ENCODE measurements at places on chromosomes 2 and 18.

DNA sequence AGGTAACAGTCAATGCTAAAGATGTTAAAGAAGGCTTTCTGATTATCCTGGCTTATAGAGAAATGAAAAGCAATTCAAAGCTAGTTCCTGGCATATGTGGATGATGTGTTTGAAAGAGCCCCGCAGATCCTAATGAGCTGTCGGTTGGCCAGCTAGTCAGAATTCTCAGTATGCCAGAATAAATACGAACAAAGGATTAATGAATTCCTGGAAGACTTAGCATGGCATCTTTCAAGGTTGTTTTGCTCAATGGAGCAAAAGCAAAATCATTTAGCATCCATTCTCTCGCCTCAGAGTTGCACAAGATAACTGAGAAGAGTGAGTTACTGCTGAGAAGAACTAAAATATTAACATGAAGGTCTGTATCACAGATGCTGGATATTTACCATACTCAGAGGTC is 307.6 kb downstream of the RIT2 start:
- DNase-seq: peak; percentile 82

DNA sequence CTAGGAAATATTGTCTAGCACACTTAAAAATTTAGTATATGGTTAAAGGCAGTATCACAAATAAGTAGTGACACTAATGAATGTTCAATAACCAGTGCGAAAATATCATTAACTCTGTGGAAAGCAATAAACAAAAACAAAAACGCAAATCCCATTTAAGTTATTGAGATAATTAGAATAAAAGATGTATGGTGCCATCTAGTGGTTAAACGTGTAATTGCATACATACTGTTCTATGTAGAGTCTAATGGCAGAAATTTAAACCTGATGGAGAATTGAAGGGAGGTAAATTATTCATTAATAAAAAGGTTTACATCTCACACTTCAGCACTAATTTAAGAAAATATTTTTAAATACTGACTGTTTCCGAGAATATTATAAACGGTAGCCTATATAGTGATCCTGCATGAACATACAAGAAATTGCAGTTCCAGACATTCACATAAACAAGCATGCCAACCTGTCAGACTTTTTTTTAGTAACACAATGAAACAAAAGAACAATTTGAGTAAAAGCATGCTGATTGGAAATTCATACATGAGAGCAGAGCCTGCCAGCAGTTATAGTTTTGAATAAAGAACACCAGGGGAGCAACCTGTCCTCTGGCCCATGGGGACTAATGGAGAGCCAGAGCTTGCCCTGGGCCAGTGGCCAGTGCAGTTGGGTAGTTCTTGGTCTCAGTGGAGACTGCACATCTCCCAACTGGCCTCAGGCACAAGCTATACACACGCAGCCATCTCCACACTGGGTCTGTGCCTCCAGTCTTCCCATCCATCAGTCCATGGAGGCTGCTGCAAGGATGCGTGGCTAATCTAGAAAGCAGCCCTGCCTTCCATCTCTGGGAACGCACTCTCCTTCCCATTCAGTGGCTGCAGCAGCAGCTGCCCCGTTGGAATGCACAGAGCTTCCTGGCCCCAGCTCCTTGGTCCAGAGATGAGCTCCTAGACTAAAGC is 28.0 kb downstream of the GCG start:
- DNase-seq: peak; percentile 73

- DNase-seq: no peak
Observed at GRCh38 chr2:233810385-233810784, 32.3 kb downstream of the MROH2A start.

DNA sequence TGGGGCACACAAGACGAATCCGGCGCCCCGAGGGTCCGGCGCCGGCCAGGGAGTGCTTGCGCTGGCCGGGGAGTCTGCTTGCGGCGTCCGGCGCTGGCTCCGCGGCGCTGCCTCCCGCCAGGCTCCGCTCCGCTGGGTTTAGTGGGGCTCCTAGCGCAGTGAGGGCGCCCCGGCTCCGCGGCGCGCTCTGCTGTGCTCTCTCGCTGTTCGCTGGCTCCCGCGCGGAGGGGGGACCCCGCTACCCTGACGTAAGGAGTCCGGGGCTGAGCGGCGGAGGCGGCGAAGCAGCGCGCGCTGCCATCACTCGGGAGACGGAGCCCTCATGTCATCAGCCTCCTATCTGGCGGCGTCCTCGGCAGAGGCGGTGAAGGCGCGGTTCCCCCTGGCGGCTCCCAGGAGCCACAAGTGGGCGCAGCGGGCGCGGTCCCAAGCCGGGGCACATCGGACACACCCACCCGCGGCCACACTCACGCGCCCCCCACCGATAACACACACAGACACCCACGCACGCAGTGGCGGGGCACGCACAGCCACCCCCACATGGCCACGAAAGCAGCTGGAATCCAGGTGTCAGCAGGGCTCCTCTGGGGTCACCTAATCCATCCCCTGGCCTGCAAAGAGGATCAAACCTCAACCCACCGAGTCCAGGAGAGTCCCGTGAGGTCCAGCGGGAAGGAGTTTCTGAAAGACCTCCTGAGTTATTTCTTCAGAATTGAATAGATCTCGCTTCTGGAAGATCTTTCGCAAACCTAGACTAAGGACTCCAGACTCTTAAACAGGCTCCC is at the start of gene C1QL2:
Gene C1QL2, minus strand, starts transcription at position 189 of the 785 bp plus-strand sequence. CDS start 482 bp downstream, outside the sequence.
- DNase-seq: peak; percentile 28

DNA sequence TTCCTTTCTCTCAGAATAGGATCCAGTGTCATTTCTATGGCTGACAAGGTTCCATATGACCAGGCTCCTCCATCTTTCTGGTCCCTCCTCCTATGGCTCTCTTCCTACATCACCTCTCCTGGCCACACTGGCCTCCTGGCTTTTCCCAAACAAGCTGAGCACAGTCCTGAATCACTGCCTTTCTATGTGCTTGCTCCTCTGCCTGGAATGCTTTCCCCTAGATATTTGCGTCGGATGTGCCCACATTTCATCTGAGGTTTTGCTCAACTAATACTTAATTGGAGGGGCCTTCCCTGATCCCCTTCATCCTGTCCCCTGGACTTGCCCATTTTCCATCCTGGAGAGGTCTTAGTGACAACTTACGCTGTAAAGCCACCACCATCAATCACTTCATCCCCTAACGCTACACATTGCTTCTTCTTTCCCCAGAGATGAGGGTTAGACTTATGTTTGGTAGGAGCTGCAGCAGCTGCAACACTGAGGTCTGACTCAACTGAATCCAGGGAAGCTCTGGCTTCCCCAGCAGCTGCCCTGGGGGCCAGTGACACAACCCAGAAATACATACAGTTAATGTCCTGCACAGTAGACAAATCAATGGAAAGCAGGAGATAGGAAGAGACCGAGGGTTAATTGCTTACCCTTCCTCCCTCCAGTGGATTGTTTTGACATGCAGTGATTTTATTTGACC is 42.9 kb downstream of the QPCT start:
- DNase-seq: peak; percentile 39

GRCh38 chr2:57890464-57890863 is 156.1 kb upstream of the VRK2 start:
- DNase-seq: no peak

DNA sequence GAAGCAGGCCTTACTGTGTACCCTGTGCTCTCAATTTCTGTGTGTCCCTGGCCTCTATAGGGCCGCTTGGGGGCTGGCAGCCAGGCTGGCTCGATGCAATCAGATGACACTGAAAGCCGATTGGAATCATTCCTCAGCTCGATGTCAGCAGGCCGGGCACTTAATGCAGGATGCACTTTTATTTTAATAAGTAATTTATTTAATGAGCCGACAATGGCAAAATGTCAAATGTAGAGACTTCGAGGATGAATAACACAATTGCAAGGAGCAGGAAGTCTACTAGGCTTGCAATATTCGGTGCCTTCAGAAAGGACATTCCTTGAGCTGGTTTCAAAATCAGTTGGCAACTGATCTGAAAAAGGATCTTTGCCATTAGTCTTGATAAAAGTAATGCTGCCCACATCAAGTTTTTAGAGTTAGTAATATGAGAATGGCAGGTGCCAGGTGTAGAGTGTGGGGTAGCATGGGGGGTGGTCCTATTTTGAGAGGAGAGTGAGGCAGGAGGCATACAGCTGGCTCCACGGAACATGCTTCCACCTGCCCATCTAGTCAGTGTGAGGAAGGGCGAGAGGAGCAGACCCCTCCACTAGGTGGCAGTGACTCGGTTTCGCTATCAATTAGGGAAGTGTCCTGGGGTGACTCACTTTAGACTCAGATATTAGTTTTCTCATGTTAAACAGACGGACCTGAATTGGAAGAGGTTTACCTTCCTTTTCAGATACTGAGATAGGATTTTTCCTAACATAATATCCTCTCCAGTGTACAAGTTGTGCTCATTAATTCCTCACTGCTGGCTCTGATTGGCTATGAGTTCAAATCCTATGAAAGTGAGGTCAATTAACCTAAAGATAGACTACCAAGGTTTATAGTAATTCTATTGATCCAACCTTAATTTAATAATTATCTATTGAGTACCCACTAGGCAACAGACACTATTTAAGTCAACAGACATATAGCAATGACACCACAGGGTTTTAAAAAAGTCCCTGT is 80.9 kb downstream of the NABP1 start:
- peak; percentile 48 for DNase-seq

GRCh38 chr2:54665436-54665856 is 58.0 kb upstream of the EML6 start:
- DNase-seq: peak; percentile 32

- DNase-seq: peak; percentile 93
Observed at GRCh38 chr2:88627856-88628570, 749 bp upstream of the EIF2AK3 start.

- no peak for DNase-seq
Observed at GRCh38 chr18:79356435-79356834, 39.3 kb upstream of the NFATC1 start.

DNA sequence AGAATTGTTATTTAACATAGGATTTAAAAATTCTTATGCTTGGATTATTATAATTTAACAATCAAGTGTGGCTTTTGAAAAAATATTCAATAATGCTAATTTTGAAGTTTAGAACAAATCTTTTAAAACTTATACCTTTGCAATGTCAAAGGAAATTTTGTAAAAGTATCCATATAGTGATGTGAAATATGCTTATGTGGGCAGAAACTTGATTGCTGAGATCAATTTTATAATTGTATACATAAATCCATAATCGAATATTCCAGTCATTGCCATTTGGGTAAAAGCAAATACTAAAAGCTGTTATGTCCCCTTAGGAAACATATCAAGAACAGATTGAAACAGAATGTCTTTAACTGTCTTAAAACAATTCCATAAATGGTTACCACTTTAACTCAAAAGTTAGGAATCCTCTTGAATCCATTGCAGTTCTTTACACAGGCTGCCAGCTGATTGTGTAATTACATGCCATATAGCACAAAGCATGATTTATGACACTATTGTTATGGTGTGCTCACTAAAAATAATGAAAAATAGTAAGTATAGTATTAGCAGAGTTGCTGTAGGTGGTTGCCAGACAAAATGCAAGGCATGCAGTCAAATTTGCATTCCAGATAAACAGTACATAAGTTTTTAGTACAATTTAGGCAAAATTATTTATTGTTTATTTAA is 24.2 kb downstream of the PLCL1 start:
- DNase-seq: no peak

DNA sequence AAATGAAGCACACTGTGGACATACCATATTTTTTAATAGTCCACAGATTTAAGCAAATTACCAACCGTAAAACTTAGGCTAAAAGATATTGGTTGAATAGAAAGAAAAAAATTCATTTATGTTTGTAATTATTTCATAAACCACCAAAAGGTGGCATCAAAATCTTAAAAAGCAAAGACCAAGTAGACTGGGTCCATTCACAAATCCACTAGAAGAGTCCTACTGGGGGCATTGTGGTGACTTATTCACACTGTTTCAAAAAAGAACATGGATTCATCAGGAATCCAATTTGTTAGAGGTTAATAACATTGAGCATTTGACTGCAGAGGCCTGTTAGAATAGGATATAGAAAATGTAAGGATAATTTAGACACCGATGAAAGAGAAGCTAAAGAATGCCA is 194.9 kb upstream of the KYNU start:
- DNase-seq: peak; percentile 11

DNA sequence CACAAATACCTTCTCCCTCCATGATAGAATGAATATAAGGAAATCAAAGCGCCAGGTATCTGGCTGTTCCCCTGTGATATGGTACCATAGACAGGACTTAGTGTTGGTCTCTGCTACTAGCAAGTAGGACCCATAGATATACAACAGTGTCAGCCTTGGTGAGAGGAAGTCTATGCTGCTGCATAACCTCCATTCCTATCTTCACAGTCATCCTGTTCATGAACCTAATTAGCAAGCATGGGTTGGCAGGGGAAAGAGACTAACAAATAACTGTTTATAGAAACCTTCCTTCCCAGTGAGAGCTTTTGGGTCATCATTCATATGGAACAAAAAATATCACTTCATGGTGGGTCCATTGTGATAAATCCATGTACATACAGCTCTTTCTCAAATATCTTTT is 188.9 kb upstream of the FAM98A start:
- peak; percentile 90 for DNase-seq

GRCh38 chr2:15760232-15760910 is 168.7 kb downstream of the DDX1 start:
- no peak for DNase-seq

DNA sequence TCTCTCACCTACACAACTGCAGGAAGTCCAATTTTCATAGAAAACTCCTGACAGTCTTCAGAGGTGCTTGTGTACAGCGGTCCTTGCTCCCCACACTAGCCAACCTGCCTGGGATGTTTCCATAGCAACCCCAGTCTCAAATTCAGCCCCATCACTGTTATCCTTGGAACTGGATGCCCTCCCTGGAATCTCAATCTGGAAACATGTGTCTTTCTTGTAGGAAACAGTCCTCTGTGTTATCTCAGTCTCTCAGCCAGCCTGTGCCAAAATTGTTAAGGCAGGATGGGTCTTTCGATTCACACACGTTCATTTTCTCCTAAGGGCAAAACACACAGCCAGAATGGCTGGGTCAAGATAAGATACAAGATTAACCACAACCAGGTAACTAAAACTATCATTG is 295.5 kb upstream of the RND3 start:
- DNase-seq: no peak

GRCh38 chr2:198259496-198259895 is 455.1 kb downstream of the PLCL1 start:
- no peak for DNase-seq

GRCh38 chr2:195016841-195017240 is 640.2 kb upstream of the SLC39A10 start:
- DNase-seq: no peak

- DNase-seq: peak; percentile 69
Observed at GRCh38 chr2:104702031-104702850, 151.7 kb upstream of the POU3F3 start.

DNA sequence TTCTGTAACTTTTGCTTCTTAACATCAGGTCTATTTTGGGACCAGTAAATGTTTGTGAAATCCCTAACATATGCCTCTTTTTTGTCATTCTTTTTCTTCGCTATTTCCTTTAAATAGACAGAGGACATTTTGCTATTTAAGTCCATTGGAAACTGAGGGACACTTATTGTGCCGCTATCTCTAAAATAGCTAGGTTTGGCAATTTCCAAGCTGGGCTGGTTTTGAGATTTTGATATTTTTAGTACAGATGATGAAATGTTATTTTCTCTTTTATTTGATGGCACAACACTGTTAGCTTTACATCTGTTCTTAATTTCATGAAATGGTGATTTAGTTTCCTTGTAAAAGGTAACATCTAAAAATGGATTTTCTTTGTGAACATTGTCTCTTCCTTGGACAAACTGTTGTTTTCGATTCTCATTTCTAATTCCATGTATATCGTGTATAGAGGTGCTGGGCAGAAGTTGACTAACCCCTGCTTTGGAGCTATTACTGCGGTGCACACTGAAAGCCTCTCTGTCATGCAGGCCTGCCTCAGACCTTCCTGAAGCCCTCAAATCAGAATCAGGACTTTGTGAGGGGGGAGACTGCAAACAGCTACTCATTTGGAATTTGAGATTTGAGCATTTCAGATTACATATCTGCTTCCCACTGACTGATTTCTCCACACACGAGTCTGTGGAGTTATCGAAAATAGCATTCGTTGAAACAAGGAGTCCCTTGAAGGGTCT is 594 bp downstream of the RAD51AP2 start:
- no peak for DNase-seq

All from astrocyte of the hippocampus (primary cell).